ENCODE measurements at places on chromosomes 11 and 22.

DNA sequence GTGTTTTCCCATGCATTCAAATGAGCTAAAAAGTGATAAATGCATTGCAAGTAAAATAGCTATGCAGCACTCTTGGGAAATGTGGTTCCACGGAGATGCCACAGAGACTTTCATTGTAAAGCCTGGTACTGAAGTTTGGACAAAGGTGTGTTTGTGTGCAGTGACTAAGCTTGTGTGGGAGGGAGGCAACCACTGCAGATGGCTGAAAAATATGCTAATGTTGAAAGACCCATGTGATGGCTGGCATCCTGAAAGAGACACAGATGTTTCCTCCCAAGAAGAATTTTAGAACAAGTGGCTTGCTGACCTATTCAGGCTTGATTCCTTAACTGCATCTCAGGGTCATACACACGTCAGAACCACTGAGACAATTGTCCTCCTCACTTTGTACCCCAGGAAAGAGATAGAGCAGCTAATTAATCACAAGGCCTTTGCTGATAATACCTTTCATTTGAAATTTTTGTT, 73.8 kb downstream of the FAM76B start:
- peak; percentile 5 for DNase-seq

- peak; percentile 55 for DNase-seq
Observed at GRCh38 chr11:72411623-72412419, 22.5 kb downstream of the CLPB start.

DNA sequence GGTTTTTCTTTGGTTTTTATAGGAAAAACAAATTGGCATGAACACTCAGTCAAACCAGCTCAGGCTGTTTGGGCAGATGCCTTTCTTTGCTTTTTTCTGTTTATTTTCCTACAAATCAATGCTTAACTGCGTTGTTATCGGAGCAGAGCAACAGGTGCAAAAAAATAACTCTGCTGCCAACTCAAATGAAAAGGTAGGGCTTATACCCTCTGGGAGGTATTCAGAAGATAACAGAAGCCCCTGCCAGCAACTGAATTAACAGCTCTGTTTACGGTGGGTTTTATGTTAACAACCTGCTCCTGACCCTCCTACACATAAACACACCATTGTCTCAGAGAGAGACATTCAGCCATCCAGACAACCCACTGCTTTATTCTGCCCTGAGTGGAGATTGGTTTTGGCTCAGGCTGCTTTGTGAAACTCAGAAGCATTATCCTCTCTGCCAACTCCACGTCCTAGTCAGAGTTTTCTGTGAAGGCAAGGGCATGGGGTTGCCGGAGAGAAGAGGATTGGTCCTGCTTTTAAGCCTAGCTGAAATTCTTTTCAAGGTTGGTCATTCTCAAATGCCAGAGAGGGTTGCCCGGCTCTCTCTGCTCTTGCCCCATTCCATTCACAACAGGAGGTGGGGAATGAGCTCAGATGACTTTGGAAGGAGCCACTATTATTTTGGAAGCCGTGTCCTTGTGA, 11.4 kb downstream of the EHF start:
- DNase-seq, result peak; percentile 75

- no peak for DNase-seq
Observed at GRCh38 chr11:68383976-68384501, 71.6 kb downstream of the LRP5 start.

- no peak for DNase-seq
Observed at GRCh38 chr11:126418887-126419286, 63.4 kb downstream of the ST3GAL4 start.

DNA sequence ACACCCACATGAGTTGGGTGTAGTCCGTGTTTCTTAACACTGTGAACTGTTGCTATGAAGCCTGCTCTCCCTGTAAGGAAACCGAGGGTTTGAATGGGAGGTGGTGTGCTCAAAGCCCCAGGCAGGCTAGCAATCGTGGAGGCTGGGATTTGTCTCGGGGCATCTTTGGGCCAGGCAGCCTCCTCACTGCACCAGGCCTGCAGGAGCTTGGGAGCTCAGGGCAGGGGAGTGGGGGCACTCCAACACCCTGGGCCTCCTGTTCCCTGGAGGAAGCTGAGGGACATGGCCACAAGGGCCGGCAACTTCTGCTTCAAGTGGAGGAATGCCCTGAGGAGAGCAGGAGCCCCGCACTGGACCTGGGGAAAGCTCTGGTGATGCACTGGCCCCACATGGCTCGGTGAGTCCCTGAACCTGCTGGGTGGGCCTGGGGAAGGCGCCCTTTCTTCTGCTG, 164.7 kb upstream of the B3GAT1 start:
- DNase-seq, result no peak

- DNase-seq, result no peak
Observed at GRCh38 chr11:16148301-16148931, 207.9 kb downstream of the SOX6 start.

- no peak for DNase-seq
Observed at GRCh38 chr11:61488651-61489291, 19.8 kb upstream of the LRRC10B start.

GRCh38 chr22:48301421-48301820, 1526.3 kb downstream of the BRD1 start:
- DNase-seq, result no peak

GRCh38 chr11:79466411-79466810, 25.6 kb upstream of the TENM4 start:
- DNase-seq, result no peak

- DNase-seq, result no peak
Observed at GRCh38 chr22:37498289-37498909, 12.2 kb upstream of the MFNG start.

- no peak for DNase-seq
Observed at GRCh38 chr11:35888961-35889360, 54.9 kb upstream of the LDLRAD3 start.
